ENCODE measurements at places on chromosomes 6 and 20.

- DNase-seq, result no peak
Measured at GRCh38 chr6:63789699-63790098, 154.1 kb downstream of the PHF3 start.

- no peak for DNase-seq
Measured at GRCh38 chr6:75922226-75922625, 150.2 kb downstream of the IMPG1 start.

- DNase-seq, result no peak
Measured at GRCh38 chr20:57993716-57994431, 234.6 kb downstream of the ANKRD60 start.

DNA sequence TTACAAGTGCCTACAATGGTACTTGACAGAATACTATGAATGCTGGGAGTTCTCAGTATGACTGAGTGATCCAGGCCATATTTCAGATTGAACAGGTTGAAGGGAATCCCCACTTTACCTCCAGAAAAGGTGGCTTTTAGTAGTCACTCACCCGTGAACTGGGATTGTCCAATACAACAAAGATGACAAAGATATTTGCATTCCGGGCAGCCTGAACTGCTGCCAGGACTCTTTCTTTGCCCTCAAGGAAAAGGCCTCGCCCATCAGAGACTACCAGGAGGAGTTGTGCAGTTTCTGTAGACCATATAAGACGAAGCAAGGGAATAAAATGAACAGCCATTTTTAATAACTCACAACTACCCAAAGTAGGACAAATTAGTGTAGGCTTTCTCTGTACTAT lies 6.3 kb upstream of the LYRM2 start:
- no peak for DNase-seq

GRCh38 chr6:33004940-33005339 lies 4.5 kb downstream of the HLA-DOA start:
- no peak for DNase-seq

GRCh38 chr20:16007962-16008361 lies 565.3 kb downstream of the KIF16B start:
- DNase-seq, result no peak

GRCh38 chr6:166616261-166617238 lies 10.5 kb downstream of the RPS6KA2 start:
- DNase-seq, result no peak

GRCh38 chr20:16544949-16545348 lies 28.3 kb downstream of the KIF16B start:
- DNase-seq, result no peak

GRCh38 chr6:113595911-113596376 lies 261.2 kb upstream of the MARCKS start:
- no peak for DNase-seq

GRCh38 chr6:98118397-98119045 lies 715.9 kb upstream of the POU3F2 start:
- DNase-seq, result no peak

Data from bone marrow (tissue), 2 donors.